ENCODE measurements at places on chromosomes 16 and 17. TPM values are rescaled to one million over a fixed set of nuclear protein-coding genes. Genes with fewer than 3 reads are reported as not detected.

GRCh38 chr16:84373907-84374489, 5.7 kb downstream of the ATP2C2 start:
- no peak for DNase-seq

GRCh38 chr17:15284107-15284506, 19.0 kb upstream of the PMP22 start:
- no peak for DNase-seq

- DNase-seq, result no peak
Observed at GRCh38 chr17:34131386-34131785, 123.7 kb upstream of the CCL2 start.

- DNase-seq, result no peak
Observed at GRCh38 chr17:75738218-75738802, 17.1 kb downstream of the ITGB4 start.

- no peak for DNase-seq
Observed at GRCh38 chr17:851924-852323, 69.8 kb downstream of the MRM3 start.

- no peak for DNase-seq
Observed at GRCh38 chr16:87470332-87470731, 22.5 kb downstream of the ZCCHC14 start.

The FOXN1 gene
- 0.62 TPM for polyA plus RNA-seq

The SPATA33 gene
- polyA plus RNA-seq, result 13.9 TPM

The IGFALS gene
- polyA plus RNA-seq, result 3.2 TPM

The PDIA2 gene
- 0.56 TPM for polyA plus RNA-seq

Data from right renal pelvis (tissue), 4 donors.